Suppressor macrophage treated with lipopolysaccharide for 1 hour (primary cell): ENCODE measurements at places on chromosomes 16 and 17.

DNA sequence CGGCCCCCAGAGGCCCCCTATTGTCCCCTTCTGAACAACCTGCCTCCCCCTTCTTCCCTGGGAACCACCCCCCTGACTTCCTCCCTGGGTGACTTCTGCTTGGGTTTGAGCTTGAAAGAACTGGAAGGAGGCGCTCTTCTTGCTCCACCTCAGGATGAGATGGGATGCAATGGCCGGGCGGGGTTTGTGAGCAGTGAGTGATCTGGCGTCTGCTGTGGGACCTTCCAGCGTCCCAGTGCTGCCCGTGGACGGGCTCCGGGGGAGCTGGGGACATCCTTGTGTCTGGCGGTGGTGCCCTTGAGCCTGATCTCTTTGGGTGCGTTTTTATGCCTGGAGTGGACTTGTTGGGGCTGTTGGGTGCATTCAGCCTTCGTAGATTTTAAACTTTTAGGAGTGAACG lies 11.6 kb downstream of the MGRN1 start:
- no peak for DNase-seq

- no peak for DNase-seq
Measured at GRCh38 chr17:57852955-57853328, 3.1 kb upstream of the MRPS23 start.

DNA sequence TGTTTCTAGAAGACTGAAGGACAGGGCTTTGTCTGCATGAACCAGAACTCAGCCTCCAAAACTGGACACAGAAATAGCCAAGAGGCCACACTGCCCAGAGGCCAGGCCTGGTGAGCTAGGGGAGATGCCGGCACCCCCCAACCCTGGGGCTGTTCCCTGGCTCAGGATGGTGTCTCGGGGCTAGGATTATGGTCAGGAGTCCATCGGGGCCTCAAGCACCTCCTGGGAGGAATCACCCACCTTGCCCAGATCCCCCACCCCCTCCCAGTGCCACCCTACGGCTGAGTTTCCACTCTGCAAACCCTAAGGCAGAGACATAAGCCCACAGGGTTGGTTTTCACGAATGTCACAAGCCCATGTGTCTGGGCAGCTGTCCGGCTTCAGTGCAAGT lies 37.2 kb downstream of the SLC7A5 start:
- DNase-seq, result no peak

GRCh38 chr17:75273977-75274708 lies 3.1 kb upstream of the MIF4GD start:
- no peak for DNase-seq

DNA sequence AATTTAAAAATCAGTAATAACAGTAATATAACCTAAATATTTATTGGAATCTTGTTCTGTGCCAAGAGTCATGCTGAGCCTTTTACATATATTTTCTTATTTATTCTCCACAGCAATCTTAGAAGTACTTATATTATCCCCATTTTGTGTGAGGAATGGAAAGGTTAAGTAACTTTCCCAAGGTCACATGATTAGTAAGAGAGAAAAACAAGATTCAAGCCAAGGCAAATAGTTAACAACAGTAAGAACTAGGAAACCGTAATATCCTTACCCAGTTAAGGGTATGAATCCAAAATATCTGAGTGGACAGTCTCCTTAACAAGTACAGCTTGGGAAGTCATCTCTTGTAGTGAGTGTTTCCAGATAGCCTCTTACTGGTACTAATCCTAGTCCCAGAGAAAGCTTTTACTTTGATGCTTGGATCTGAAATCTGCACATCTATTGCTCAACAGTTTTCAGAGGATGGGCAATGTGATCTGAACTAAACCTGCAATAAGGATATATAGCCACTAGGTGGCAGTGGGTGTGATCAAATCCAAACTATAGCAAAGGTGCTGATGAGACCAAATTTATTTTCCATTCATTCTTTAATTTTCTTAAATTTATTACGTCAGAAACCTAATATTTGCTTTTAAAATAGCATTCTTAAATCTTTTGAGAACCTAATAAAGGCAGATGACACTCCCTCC lies 23.3 kb downstream of the SHISA6 start:
- peak; percentile 20 for DNase-seq

GRCh38 chr16:79172976-79173500 lies 427.5 kb downstream of the MAF start:
- DNase-seq, result no peak

GRCh38 chr17:39981207-39981741 lies 667 bp downstream of the PSMD3 start:
- no peak for DNase-seq

GRCh38 chr17:10618202-10618635 lies 38.9 kb downstream of the MYH3 start:
- peak; percentile 81 for DNase-seq

- no peak for DNase-seq
Measured at GRCh38 chr16:54178478-54178976, 108.1 kb downstream of the IRX3 start.

GRCh38 chr16:87305505-87306391 lies 11.4 kb downstream of the C16orf95 start:
- no peak for DNase-seq

- DNase-seq, result no peak
Measured at GRCh38 chr16:73412416-73412815, 364.5 kb upstream of the ZFHX3 start.

DNA sequence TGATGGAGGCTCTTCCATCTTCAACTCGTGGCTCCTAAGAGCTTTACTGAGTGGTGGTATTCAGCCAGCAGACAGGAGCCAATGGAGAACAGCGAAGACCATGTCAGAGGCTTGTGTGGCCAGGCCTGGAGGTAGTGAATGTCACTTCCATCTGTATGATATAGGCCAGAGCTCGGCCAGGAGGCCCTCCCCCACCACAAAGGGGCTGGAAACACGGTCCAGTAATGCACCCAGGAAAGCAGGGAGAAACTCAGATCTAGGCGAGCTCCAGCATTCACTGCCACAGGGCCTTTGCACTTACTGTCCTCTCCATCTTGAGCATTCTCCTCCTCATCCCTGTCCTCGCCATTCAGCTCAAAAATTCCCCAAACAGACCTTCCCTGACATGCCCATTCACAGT lies 555.3 kb upstream of the C16orf82 start:
- no peak for DNase-seq

- DNase-seq, result no peak
Measured at GRCh38 chr16:85341972-85342695, 229.9 kb upstream of the CIBAR2 start.

DNA sequence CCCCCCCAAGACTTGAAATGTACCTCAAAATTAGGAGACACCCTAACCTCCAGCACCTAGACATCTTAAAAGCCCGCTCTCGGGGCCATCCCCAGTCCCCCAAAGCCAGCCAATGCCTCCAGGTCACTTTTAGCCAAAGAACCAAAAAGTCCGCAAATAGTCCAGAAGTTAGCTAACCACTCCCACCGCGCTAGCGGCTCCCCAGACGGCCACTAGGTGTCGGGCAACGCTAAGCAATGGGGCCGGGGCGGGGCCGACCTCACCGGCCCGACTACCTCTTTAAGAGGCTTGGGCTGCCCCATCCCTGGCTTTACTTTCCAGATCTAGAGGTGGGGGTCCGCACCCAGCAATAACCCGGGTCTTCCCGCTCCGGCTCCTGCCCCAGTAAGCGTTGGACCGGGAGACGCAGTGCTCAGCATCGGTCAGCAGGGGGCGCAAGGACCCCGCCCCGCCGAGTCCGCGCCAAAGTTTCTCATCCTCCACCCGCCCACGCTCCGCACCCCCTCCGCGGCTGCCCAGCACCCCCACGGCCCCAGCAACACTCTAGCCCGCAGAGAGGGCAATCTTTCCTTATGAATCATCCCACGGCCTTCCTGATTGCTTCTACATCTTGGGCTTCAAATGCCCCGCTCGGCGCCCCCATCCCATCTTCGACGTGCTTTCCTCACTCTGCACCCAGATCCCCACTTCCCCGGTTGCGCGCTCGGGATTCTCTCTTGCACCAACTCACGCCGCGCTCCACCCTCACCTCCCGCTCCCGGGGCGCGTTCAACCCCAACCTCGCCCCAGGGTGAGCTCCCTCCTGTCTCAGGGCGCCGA lies 765 bp downstream of the COL1A1 start:
- peak; percentile 94 for DNase-seq

GRCh38 chr16:15913046-15913698 lies 24.8 kb upstream of the CEP20 start:
- DNase-seq, result no peak

DNA sequence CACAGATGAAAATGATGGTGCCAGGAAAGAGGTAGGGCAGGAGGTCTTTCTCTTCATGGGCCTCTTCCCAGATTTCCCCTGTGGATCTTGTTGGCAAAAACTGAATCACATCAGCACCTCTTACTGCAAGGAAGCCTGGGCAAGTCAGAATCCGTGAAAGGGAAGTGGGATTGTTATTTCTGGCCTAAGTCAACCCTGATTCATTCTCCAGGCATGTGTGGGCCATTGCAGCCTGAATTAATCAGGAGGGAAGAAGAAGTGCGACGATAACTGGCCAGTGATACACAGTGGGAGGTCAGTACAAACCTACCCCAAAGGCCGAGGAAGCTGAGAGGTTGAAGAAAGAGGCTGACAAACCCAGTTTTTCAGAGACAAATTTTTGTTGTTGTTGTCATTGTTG lies 17.9 kb upstream of the NSMCE1 start:
- DNase-seq, result peak; percentile 89

GRCh38 chr17:61487989-61488595 lies 35.9 kb downstream of the TBX4 start:
- no peak for DNase-seq

DNA sequence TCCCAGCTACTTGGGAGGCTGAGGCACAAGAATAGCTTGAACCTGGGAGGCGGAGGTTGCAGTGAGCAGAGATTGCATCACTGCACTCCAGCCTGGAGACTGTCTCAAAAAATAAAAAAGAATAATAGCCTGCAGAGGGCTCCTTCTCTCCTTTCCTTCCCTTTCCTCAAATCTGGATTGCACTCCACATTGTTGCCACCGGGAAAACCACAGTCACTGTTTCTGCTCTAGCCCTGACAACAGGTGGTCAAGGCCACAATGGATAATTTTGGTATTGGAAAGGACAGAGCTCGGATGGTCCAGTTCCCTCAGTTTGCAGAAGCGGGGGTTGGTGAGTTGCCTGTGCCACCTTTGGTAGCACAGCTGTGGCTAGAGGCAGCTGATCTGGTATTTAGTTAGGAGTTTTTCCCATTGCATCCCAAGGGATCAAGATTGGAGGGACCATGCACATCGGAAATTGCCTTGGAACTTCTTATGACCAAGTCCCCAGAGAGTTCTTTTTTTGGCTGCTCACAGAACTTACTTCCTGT lies 44.7 kb upstream of the PRSS54 start:
- DNase-seq, result no peak

DNA sequence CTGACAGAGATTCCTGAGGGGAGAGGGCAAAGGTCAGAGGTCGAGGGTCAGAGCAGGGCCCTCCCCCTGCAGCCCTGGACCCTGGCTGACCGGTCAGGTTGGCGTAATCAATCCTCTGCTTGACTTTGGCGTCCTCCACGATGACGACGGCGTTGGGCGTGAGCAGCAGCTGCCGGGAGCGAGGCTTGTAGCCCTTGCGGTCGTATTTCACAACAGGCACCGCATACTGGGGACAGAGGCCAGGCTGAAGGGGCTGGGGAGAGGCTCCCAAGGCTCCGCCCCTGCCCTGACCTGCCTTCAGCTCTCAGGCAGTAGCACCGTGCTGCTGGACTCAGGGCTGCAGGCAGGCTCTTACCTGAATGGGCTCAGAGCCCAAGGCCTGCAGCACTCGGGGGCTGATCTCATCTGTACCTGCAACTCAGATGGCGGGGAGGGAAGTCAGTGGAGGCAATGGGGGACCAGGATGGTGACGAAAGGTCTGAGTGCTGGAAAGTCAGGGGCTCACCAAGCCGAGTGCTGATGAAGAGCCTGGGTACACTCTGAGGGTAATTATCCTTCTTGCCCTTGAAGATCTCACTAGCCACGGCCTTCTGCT lies 12.0 kb upstream of the CRK start:
- DNase-seq, result peak; percentile 47

DNA sequence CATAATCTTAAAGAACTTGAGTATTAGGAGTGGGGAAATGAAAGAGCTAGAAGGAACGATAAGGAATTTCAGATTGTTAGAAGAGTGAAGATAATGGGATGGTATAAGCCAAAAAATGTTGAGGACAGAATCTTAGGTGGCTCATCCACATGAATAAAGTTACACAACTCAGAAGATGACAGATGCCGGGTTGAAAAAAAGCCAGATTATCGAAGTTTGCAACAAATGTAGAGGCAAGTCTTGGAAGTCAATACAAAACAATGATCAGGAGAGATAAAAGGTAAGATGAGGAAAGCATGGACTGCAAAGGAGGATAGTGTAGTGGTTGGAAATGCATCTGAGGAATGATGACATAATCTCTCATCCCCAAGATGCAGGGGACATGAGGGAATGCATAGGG lies 45.1 kb upstream of the TAOK1 start:
- no peak for DNase-seq

- peak; percentile 99 for DNase-seq
Measured at GRCh38 chr17:17476865-17477467, at the start of gene MED9. TSS of gene MED9 (plus strand) at chr17:17477000. CDS start at chr17:17477042, 42 bp downstream.

DNA sequence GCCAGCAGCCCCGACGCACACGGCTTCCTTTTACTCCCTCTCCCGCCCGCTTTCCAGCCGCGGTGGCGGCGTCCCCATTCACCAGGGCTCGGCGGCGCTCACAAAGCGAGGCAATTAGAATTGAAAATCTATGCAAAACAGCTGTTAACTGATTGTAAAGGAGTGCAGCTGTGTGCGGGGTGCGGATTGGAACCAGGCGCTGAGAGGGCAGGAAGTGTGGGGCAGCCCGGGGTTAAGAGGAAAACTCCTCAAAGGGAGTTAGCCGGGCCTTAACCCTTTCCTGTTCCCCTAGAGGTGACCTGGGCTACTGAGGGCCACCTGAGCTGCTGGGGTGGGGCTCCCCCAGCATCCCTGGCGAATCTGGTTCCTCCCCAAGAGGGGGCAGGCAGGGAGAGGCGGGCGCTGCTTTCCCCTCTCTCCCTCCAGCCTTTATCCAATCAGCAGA lies 5.8 kb upstream of the GSE1 start:
- DNase-seq, result peak; percentile 9
